A549 treated with DMSO at 1 μM for 4 hours (cell line): ENCODE measurements at places on chromosomes 16 and 17. TPM values are rescaled to one million over a fixed set of nuclear protein-coding genes. Genes with fewer than 3 reads are reported as not detected.

TEKT1 gene
- 0.05 TPM in 1 of 5 replicates, not detected in the others for total RNA-seq

ZG16 gene
- total RNA-seq = not detected in 5 replicates

PTGES3L gene
- 0.84 to 1.5 TPM (median 0.89 TPM) in 5 replicates for total RNA-seq

C1QTNF1 gene
- 33.5 to 41.6 TPM (median 39.2 TPM) in 5 replicates for total RNA-seq

CES1 gene
- total RNA-seq = 30.3 to 43.9 TPM (median 32.7 TPM) in 5 replicates

DBNDD1 gene
- 45.5 to 61.2 TPM (median 53.1 TPM) in 5 replicates for total RNA-seq

NPIPA5 gene
- 1.3 to 3.3 TPM (median 2.7 TPM) in 5 replicates for total RNA-seq
